ENCODE measurements at places on chromosomes 3 and 15.

DNA sequence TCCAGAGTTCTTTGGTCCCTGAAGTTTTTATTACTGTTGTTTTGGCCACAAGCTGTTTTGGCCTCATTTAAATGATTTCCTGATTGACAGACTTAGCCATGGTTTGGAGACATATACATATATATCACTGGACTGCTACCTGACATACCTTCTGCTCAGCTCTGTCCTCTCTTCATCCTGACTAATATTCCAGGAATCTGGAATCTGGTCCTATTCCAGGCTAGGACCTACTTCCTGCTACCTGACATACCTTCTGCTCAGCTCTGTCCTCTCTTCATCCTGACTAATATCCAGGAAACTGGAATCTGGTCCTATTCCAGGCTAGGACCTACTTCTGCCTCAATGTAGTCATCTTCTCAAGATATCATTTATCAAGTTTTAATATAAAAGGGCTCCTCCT lies 724.4 kb upstream of the ROBO1 start:
- DNase-seq, result no peak

DNA sequence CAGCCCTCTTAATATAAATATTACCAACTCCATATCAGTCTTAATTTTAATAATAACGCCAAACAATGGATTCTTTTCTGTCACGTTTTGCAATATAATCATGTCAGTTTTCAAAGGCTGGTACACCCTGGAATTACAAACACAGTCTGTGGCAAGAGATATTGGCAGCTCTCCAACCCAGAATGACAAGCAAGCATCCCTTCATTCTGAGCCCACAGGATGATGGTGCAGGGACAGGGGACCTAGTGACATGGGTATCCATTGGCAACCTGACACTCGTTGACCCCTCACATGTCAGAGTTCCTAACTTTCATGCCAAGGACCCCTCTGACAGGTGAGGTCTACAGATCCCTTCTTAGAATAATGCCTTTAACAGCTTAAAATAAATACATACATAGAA lies 154.5 kb upstream of the TSC22D2 start:
- DNase-seq, result no peak

DNA sequence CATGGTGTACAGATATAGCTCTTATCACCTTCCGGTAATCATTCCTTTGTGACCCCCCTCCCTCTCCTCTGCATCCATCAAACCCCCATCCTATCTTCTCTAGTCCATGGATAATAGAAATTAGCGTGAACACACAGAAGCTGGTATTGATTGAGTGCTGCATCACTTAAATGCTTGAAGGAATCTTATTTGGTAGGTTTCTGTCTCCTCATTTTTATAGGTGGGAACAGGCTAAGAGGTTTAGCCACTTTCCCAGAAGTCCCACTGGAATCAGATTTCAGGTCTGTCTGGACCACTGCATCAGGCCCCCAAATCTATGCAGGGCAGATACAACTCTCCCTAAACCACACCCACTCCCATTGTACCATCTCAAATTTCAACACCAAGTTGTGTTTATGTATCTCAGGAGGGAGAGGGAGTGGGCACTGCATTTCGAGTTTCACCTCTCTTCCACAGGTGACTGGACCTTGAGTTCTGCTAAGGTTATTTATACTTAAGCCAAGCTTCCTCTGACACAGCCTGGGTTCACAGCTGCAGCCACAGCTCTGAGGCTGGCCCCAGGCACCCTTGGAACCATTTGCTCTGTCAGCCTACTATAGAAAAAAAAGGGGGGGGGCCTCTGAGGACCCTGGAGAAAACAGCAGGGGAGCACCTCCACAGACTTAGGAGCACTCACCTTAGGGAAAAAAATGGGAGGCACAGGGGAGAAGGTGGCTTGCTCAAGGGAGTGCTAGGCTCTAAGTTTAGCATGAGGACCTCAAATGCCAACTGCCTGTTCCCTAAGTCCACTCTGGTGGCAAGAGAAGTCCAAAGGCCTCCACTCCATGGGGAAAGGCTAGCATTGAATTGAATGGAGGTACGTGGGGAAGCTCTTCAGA lies 2.1 kb upstream of the NMB start:
- no peak for DNase-seq

- DNase-seq, result no peak
Observed at GRCh38 chr3:41434781-41435180, 235.5 kb downstream of the CTNNB1 start.

GRCh38 chr15:88745696-88746095 lies 57.5 kb upstream of the ACAN start:
- no peak for DNase-seq

- DNase-seq, result peak; percentile 33
Observed at GRCh38 chr15:94576889-94577533, 345.6 kb downstream of the MCTP2 start.

DNA sequence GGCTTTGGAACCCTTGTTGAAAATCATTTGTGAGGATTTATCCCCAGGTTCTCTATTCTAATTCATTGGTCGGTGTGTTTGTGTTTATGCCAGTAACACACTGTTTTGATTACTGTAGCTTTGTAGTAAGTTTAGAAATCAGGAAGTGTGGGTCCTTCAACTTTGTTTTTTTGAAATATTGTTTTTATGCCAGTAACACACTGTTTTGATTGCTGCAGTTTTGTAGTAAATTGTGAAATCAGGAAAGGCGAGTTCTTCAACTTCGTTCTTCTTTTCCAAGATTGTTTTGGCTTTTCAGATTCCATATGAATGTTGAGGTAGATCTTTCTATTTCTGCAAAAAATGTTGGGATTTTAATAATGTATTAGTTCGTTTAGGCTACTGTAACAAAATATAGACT lies 314.6 kb downstream of the RPLP1 start:
- no peak for DNase-seq

DNA sequence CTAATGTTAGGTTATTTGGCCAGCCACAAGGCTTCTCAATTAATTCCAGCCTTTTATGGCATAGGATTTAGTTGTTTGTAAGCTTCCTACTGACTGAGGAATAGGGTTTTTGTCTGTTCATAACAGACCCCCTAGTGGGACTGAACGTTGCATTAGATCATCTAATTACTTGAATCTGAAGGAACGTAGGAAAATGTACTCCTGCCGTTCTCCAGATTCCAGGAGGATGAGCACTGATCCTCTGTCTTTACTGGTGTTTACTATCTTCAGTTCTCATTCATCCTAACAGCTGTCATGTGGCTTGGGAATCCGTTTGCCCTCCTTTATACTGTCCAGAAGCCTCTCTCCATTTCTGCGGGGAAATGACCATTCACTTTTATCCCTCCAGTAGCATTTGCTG lies 52.7 kb downstream of the RAD54L2 start:
- DNase-seq, result no peak

GRCh38 chr15:49435174-49435573 lies 12.1 kb downstream of the FGF7 start:
- DNase-seq, result no peak

DNA sequence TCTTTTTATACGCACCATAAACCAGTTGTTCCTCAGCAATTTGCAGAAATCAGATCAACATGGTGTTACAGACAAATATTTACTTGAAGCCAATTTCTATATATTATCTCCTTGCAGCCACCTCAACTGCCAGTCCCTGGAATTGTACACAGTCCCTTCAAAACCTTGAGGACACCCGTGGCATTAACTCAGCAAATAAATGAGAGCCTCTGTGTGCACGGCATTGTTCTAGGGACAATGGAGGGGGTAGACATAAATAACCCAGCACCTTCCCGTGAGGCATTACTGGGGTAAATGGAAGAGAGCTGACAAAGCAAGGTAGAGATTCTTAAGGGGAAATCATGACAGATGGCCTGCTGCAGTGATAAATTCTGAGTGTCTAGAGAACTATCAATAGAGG lies 12.5 kb downstream of the TM2D3 start:
- no peak for DNase-seq

DNA sequence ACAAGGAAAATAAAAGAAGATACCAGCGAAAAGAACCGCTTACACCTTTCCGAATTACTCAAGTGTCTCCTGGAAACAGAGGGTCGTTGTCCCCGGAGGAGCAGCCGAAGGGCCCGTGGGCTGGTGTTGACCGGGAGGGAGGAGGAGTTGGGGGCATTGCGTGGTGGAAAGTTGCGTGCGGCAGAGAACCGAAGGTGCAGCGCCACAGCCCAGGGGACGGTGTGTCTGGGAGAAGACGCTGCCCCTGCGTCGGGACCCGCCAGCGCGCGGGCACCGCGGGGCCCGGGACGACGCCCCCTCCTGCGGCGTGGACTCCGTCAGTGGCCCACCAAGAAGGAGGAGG lies 325 bp downstream of the ALCAM start:
- DNase-seq, result peak; percentile 40

- no peak for DNase-seq
Observed at GRCh38 chr15:46701896-46702295, 1015.4 kb upstream of the SEMA6D start.

- DNase-seq, result no peak
Observed at GRCh38 chr15:52798529-52799101, 8.5 kb upstream of the ONECUT1 start.

DNA sequence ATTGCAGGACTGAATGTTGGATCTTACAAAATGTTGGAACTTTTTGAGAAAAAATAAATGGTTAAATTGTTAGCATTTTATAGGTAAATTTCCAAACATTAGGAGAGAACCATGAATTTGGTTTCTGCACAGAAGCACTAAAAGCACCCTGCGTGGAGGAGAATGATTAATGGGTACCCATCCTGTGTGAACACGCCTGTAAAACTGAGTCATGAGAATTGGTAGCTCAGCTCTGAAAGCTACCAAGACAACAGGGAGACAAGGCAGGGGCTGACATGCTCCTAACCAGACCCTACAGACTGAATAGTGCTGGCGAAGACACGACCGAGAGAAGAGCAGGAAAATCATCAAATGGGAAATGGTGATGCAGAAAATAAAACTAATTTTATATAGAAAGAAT lies 32.4 kb upstream of the MTMR10 start:
- DNase-seq, result no peak

- DNase-seq, result peak; percentile 90
Observed at GRCh38 chr15:85800478-85801123, 5.9 kb upstream of the KLHL25 start.

DNA sequence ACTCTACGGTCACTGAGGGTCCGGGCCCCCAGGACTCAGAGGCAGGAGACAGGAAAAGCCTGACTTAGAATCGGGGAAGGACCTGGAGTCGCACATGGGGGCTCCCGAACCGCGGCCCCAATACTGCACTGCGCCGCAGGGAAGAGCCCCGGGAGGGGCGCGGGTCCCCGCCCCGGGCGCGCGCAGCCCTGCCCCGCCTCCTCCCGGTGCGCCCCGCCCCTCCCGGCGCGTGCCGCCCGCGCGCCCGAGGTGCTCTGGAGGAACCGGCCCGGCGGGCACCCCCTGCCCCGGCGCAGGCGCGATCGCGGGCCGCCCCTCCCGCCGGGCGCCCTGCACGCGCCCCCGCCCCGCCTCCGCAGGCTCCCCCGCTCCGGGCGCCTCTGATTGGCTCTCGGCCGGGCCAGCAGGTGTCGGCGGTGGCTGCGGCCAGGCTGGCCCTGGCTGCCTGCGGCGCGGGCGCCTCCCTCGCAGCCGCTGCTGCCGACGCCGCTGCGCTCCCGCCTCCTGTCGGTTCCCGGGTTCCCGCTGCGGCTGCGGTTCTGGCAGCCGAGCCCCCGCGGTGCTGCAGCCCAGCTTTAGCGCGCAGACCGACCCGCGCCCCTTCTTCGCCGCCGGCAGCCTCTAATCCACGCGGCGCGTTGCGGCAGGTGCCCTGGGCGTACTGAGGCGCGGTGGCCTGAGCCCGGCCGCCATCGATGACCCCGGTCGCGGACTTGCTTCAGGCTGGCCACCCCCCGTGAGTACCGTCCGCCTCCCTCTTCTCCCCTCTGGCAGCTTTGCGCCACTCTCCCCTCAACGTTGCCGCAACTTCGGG lies at the start of gene MYRIP:
TSS of gene MYRIP (plus strand) at position 429 of the 814 bp plus-strand sequence. CDS start 91,208 bp downstream, outside the sequence.
- peak; percentile 65 for DNase-seq

- no peak for DNase-seq
Observed at GRCh38 chr3:155110022-155110421, 29.9 kb downstream of the MME start.

DNA sequence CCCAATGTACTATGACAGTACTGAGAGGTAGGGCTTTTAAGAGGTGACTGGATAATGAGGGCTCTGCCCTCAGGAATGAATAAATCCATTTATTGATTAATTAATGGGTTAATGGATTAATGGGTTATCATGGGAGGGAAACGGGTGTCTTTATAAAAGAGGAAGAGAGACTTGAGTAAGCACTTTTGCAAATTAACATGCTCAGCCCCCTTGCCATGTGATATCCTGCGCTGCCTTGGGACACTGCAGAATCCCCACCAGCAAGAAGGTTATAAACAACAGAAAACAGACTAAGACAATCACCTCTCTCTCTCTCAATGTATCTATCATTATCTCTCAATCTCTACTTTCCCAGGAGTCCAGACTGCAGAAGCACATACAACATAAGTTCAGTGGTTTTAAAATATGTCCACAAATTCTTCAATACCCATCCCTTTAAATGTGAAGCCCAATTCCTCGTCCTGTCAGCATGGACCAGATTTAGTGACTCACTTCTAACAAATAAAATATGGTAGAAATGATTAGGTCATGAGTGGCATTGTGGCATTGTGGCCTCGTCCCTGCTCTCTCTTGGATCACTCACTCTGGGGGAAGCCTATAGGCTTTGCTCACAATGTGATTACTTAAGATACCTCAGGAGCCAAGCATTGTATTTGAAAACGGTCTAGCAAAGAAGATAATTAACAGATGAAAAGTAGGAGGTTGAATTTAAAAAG lies 40.0 kb upstream of the IL12A start:
- DNase-seq, result no peak

- DNase-seq, result no peak
Observed at GRCh38 chr15:36948982-36949381, 151.4 kb downstream of the MEIS2 start.

DNA sequence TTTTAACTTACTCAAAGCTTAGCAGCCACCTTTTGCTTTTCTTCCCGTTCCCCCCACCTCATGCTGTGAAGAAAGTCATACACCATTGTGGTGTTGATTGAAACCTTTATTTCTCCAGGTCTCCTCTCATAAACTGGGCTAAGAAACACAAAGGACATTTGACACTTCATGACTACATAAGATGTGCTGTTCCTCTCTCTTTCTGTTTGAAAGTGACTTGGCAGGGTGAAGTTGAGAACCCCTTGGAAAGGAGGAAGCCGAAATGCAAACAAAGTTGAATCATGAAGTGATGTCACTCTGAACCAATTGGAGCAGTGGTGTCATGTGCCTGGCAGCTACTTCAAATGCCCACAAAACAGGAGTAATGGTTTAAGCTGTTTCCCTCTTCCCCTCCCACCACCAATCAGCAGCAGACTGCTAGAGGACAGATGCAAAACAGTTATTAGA lies 174.7 kb downstream of the IGF1R start:
- DNase-seq, result no peak

DNA sequence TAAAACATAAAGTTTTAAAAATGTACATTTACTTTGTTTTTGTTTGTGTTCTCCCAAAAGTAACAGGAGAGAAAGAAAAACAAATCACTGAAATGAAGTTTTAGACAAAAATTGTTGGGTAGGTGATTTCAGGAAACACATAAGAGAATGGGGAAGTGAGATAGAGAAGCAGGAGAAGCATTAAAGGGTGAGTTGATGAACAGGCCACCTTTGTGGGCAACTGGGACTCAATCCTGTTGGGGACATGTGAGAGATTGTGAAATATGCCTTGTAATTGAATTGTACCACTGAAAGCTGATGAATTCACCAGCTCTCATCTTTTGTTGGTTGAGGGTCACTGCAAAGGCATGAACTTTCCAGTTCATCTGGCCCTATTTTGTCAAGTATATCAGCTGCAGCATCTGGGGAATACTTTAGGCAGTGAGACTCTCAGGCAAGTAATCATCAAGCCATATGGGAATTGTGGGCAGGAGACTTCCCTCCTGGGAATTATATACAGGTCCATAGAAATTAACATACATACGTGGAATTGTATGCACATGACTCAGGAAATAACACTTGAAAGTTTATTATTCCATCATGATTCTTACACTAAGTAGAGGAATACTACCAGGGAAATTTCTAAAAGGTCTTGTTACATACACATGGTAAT lies 181.0 kb downstream of the ZBBX start:
- DNase-seq, result no peak
